ENCODE measurements at places on chromosomes 4 and X.
A peak's percentile ranks its signal among the peaks of the same experiment; 100 is the strongest.

DNA sequence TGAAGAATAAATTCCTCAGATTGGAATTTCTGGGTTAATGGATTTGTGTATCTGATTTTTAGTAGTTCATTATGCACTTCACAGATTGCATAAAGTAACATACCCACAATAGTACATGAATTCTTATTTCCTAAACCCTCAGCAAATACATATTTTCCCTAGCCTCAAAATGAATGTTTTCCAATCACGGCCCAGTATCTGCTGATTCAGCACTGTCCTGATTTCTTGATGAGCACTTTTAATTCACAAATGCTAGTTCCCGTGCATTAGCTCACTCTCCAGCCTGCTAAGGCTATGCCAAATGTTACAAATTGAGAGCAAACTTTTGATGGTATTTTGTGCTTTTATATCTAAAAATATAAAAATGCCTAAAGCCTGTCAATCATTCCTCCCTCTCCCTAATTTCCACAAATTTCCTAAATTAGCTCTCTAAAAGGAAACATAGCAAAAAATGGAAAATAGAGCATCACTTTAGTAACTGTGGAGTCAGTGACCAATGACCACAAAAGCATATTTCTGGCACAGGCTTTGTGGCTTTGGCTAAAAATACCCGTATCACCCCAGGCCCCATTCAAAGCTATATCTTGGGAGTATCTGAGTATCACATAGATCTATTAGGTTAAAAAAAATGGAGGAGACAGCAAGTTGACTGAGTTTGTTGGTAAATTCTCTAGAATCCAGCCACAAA is 75.5 kb downstream of the NAF1 start:
- DNase-seq: no peak

GRCh38 chr4:122450847-122451246 is 5.7 kb downstream of the IL2 start:
- DNase-seq: peak; percentile 35

GRCh38 chrX:13857804-13858203 is 40.9 kb upstream of the GPM6B start:
- DNase-seq: no peak

DNA sequence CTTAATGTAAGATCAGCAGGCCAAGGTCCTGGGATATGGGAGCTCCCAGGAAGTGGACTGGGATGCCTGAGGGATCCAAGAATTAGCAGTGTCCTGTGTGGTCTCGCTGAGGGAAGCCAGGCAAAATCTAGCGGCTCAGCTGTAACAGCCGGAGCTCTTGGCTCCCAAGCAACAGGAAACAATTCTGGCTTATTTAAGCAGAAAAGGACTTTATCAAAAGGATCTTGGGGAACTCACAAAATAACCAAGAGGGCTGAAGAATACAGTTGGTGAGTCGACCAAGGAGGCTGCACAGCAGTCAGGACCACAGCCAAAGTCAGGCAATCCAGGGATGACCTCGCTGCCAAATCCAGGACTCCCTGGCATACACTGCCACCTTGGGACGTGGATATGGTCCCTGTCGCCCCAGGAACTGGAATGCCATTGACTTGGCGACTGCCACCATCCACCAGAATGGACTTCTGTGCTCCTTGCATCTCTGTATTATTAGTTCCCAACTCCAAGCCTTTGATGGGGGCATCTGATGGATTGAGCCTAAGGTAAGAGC is 165.3 kb upstream of the BCOR start:
- no peak for DNase-seq

DNA sequence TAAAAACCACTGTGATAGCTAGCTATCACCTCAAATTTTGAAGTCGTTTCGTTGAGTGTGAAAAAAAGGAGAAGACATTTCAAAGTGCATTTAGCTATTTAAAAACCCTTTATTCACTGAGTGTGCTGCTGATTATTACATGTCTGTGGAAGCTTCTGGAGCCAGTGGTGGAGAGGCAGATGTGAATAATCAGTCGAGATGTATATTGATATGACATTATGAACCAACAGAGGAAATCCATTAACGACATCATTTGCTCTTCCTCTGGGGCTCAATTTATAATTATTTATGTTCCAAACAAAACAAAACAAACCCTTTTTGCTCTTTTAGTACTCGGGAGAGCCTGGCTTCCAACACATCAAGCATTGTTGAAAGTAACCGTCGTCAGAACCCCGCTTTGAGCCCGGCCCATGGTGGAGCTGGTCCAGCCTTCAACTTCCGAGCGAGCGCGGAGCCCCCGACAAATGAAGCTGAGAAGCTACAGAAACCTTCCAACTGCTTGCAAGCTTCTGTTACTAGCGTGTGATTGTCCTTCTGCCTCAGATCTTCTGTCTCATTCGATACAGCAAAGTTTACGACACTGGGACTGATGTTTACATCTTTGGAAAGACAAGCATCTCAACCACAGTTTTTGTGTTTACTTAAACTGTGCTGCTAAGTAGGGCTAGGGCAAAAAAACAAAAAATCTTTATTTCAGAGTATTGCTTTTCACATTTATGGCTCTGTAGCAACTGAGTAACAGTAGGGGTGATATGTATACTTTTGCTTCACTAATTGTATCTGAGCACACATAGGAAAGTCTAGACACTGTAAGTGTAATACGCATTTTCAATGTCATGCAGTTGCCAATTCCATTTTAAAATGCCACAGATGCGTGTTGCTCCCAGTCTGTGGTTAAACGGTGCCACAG is 111.9 kb downstream of the STOX2 start:
- peak; percentile 6 for DNase-seq

GRCh38 chrX:39268207-39268606 is 466.9 kb downstream of the MID1IP1 start:
- no peak for DNase-seq

GRCh38 chrX:45351478-45351877 is 150.8 kb upstream of the DIPK2B start:
- no peak for DNase-seq

- no peak for DNase-seq
Observed at GRCh38 chr4:113404841-113405240, 355.4 kb downstream of the ANK2 start.

GRCh38 chr4:94931626-94932025 is 173.9 kb downstream of the BMPR1B start:
- no peak for DNase-seq

- DNase-seq: no peak
Observed at GRCh38 chr4:138252551-138252950, 10.4 kb upstream of the SLC7A11 start.

DNA sequence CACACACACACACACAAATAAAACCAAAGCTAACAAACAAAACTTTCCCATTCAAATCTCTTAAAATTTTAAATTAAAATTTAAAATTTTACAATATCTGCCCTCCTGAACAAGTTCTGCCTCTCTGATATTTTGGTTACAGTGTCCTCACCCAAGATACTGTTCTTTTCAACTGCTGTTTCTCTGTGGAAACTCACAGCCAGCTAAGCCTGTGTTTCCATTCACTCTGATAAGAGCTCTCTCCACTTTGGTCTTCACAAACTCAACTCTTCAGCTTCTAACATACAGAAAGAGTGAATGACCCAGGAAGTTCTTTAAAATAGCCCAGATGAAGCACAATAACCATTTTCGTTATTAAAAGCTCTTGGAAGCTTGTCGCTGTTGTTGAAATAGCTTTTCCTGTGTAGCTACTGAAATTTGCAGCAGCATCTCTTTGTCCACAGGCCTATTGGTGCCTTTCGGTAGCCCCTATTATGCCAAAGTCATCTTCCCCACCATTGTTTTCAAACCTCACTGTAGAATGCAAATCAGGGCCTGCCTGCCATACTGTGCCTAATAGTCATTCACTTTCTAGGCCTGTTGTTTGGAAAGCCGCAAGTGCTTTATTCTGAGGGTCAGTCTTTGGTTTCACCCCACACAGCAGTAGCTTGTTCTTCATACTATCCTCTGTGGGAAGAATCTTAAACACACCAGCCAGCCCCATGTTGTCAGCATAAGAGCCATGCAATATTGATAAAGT is 19.4 kb downstream of the INPP4B start:
- DNase-seq: no peak

DNA sequence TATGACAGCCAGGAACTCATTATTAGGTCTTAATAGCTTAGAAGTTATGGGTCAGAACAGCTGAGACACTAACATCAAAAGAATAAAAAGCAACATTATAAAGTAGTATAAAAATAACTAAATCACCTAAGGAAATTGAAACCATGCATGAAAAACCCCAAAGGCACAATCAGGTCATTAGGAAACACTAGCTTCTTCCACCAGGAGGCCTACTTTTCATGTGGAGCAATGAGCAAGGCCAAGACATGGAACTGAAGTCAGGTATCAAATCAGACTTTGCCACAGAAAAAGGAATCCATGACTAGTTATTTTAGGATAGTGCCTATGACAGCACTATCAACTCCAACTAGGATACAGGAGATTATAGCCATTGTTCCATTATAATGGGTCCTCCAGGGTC is 7.9 kb downstream of the HUWE1 start:
- DNase-seq: no peak

DNA sequence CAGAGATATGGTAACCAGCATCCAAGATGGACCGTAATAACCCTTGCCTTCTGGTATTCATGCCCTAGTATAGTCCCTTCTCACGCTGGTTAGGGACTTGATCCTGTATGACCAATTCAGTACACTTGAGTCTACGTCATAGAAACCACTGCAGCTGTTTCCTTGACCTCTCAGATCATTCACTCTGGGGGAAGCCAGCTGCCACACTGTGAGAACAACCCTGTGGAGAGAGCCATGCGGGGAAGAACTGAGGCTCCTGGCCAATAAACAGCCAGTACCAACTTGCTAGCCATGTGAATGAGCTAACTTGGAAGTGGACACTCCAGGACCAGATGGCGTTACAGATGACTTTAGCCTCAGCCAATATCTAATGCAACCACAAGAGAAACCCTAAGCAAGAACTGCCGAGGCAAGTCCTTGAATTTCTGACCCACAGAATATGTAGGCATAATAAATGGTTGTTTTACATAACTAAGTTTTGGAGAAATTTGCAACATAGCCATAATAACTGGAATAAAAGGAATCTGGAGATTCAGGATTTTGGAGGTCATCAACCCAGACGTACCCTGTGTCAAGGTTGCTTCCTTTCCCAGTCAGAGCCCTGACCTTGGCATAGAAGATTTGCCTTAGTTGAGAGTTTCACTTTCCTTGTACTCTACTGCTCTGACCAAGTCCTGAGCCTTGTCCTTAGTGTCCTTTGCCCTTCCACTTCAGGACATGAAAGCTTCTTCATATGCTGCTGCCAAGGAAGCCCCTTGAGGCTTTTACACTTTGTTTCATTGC is 87.3 kb upstream of the ZNF81 start:
- no peak for DNase-seq

DNA sequence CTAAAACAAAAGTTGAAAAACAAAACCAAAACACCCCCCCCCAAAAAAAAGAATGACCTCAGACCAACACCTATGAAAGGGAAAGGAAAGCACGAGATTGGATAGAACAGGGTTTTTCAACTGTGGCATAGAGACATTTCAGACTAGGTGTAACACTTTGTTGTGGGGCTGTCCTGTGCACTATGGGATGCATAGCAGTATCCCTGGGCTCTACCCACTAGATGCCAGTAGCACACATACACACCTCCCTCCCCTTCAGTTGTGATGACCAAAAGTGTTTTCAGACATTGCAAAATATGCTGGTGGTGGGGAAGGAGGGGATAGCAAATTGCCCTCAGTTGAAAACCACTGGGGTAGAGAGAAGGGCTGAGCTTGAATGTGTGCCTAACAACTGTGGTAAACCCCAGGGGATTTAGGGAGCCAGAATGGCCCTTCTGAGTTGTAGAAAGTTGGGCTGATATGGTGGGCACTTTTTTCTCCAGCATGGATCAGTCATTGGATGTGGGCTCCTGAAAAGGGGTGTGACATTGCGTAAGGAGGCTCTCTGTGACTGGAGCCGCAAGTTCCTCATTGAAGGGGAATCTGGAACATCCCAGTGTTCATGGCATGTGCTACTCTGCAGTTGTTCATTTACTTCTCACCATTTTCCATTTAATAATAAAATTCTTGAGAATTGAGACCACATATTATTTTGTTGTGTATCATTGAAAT is 8.8 kb upstream of the GEMIN8 start:
- no peak for DNase-seq

DNA sequence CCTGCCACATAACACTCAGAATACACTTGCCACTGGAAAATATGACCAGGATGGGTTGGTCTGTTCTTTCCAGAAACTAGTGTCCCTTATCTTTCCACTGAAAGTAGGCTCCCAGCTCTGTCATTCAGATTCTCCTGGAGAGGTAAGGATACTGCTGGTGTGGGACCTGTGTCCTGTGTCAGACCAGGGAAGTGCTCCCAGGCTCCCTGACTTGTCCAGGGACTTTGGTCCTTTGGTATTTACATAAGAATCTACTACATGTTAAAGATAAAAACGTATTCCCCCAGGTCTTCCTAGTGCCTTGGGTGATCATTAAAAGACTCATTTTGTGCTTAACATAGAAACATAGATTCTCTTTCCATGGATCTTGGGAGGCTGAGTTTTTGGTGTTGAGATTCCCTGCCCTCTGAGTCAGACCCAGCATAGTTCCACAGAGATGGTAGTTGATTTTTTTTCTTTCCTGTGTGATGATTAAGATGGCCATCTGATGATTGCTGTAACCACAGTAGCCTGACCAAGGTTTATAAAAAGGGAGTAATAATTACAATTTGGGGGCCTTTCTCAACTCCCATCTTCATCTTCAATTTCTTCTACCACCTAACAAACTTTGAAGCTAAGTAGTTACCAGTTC is 159.8 kb upstream of the JADE1 start:
- DNase-seq: no peak

DNA sequence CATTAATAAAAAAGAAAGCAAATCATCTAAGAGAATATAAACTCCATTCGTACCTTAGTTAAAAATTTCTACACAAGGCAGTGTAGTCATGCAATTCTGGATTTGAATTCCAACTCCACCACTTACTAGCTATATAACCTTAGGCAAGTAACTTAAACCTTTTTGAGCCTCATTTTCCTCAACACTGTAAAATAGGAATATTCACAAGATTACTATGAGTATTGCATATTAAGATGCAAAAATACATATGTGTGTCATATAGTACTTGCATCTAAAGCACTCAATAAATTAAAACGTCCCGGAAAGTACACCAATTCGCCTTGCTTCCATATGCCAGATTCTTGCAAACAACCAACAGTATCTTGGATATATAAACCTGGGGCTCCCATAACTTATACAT is 42.0 kb downstream of the HNRNPD start:
- DNase-seq: no peak

- no peak for DNase-seq
Observed at GRCh38 chr4:6942238-6942800, 32.7 kb downstream of the TBC1D14 start.

DNA sequence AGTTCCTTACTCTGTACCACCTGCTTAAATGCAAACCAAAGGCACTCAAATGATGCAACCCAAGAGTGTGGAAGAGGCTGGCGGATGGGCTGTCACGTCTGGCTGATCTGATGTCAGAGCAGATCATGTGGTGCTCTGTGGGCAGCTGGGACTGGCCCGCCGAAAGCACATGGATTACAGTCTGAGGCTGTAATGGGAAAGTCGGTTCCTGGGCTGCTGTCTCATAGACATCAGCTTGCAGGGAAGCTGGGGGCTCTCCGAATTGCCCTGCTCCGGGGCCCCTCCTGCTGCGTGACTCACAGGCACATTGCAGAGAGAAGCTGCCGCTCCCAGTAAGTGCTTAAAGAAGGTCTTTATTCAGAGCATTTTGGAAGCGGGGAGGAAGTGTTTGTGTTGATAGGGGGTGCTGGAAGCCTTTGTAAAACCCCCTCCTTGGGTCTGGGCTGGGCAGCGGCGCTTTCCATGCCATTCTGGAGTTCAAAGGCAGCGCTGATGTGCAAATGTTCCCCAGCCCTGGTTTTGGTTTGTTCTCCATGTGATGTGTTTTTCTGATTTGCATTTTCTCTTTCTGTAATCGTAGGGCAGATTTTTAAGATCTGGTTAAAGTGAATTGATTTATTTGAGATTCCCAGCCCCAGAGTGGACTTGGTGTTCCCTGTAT is 181.1 kb downstream of the LARP7 start:
- DNase-seq: peak; percentile 89

Measured in HEK293T (cell line).